ENCODE measurements at places on chromosomes 12 and 14.
A peak's percentile ranks its signal among the peaks of the same experiment; 100 is the strongest.

GRCh38 chr12:13788626-13789025 lies 192.8 kb downstream of the GRIN2B start:
- no peak for DNase-seq

GRCh38 chr14:32331206-32331605 lies 2.1 kb downstream of the AKAP6 start:
- DNase-seq, result no peak

GRCh38 chr12:103917873-103918272 lies 12.3 kb upstream of the HSP90B1 start:
- no peak for DNase-seq

GRCh38 chr14:95503365-95504134 lies 12.9 kb downstream of the SYNE3 start:
- no peak for DNase-seq

DNA sequence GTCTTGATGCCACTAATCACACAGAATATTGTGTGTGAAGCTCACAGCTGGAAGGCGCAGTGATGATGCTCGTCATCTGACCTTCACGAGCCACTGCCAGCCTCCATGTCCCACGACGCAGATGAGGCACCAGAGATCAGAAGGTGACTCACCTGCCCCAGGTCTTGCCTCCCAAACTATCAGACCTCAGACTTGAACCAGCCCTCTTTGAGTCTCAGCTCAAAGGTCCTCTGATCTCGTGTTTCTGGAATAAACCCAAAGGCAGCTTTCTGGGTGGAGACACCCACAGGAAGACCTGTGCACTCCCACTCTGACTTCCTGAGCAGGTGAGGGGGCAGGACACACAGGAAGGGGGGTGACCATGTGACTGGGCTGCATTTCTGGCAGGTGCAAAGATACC lies 19.6 kb upstream of the CHGA start:
- no peak for DNase-seq

- DNase-seq, result no peak
These were observed 236.0 kb downstream of the BCL11B start for GRCh38 chr14:99035712-99036610.

DNA sequence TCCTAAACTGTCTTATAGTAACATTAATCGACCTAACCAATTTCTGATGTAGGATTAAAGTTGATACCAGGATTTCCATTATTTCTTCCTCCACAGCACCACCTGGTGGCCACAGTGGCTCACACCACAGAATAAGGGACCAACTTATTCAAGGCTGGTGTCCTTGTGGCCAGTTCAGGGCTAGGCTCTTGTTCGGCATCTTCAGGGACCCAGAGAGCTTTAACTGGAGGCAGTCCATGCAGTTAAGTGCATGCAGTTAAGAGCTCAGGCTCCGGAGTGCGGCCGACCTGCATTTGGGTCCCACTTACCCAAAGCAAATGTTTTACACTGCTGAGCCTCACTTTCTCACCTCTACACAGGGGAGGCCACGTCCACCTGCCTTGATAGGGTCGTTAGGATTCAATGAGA lies 42.0 kb upstream of the GPR68 start:
- peak; percentile 87 for DNase-seq

- DNase-seq, result no peak
These were observed 160.8 kb upstream of the FAR2 start for GRCh38 chr12:28988325-28988704.

- DNase-seq, result no peak
These were observed 181.1 kb upstream of the STXBP6 start for GRCh38 chr14:25231004-25231403.

DNA sequence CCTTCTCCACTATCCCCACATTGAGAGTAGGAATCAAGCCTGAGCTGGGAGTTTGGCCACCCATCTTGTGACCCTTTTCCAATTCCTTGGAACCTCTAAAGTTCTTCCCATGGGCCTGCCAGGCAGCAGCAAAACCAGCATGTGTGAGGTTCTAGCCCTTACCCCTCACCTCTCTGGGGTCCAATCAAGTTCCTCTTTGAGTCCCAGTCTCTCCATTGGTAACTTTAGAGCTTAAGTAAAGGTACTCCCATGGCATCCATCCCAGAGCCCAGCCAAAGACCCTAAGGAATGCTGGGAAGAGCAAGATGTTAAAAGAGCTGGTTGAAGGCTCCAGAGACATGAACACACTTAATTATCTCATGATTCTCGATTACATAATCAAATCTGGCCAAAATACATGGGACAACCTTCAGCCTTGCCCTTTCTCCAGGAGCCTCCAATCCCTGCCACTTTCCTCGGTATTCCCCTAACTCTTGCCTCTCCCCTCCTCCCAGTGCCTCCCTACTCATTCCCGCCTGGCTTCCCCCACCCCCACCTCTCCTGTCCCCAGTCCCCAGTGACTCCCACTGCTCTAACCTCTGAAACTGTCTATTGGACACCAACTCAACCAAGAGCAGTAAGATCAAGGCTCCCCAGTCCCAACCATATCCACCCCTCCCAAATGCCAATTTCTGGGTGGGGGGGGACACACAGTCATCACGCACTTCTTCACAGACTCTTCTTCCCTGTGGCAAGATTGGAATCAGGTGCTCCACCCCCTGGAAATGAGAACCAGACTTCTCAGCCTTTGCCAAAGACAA lies 4.8 kb upstream of the TNS2 start:
- no peak for DNase-seq

DNA sequence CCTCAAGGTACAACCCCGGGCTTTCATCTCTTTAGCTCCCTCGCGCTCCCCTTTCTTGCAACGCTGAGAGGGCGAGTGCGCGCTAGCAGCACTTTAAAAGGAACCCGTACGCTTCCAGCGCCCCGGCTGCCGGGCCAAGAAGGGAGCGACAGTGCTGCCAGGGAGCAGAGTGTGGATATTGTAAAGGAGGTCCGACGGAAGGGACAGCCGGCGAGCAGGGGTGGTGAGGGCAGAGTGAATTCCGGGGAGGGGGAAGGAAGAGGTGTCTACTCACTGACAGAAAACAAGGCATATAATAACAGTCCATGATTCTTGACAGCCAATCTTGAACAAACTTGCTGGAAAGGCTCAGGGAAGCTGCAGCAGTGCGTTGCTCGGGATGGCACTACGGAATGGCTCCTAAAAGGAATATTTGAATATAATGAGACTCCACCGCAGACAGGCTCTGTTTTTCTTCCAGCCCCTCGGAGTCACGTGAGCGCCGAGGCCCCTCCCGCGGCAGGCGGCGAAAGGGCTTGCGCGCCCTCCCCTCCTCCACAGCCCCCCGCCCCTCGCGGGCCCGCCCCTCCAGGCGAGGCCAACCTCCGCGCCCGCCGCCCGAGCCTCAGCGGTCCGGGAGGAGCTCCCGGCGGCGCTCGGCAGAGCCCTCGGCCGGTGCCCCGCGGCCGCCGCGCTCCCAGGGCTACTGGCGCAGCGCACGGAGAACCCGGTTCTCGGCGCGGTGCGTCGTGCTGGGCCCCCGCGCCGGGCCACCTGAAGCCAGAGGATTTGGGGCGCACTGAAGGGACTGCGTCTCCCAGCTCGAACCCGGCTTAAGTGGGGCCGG lies 3.4 kb downstream of the BMP4 start:
- no peak for DNase-seq

GRCh38 chr12:3084742-3085141 lies 7.6 kb downstream of the TSPAN9 start:
- DNase-seq, result no peak

- DNase-seq, result no peak
These were observed 9.0 kb downstream of the MLXIP start for GRCh38 chr12:122087431-122088178.

DNA sequence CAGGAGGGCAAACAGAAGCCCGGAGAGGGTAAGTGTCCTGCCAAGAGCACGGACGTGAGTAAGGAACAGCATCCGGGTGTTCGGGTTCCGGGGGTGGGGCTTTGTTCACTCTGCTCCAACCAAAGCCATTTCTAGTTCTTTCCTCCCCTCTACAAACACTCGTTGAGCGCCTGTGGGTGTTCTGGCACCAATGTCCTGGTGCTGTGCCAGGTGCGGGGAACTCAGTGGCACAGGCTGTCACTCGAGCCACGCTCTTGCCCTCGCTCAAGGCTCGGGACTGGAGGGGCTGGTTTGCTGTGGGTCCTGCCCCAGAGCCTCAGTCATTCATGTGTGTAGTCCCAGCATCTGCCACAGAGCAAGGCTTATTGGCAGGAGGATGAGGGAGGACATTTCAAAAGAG lies 157.5 kb downstream of the CALM1 start:
- DNase-seq, result no peak

DNA sequence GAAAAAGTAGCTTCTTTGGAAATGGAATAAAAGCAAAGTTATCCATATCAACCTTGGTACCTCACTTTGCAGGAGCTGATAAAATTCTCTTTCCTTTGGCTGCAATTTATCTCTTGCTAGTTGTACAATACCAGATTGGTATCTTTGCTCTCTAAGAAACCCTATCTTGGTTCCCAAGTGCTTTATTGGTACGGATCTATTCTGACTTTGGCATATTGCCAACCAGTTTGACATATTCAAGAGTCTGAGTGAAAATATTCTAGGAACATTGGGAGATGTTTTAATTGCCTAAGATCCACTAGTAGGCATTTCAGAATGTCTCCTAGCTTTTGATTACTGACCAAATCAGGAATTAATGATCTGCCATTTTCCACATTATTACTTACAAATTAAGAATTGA lies 167.2 kb upstream of the ATP2B1 start:
- DNase-seq, result no peak

- DNase-seq, result no peak
These were observed 117.5 kb downstream of the ANO2 start for GRCh38 chr12:5827591-5827990.

DNA sequence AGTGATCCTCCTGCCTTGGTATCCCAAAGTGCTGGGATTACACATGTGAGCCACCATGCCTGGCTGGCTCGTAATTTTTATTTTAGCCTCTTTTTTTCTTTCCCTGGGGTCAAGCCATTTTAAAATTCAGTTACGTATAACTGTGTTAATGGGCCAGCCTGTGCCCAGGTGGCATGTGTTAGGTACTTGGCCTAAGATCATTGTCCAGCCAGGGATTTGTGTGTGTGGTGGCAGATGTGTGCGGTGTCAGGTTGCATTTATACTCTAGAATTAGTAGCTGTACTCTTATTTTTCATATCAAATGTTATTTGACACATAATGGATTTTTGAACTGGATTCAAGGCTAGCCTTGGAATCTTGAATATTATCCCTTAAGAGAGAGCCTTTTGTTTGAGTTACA lies 69.3 kb downstream of the FBXO34 start:
- DNase-seq, result no peak

- DNase-seq, result no peak
These were observed 32.6 kb downstream of the ARMH4 start for GRCh38 chr14:58119381-58119780.

GRCh38 chr12:53514628-53515290 lies 7.5 kb upstream of the NPFF start:
- DNase-seq, result no peak

DNA sequence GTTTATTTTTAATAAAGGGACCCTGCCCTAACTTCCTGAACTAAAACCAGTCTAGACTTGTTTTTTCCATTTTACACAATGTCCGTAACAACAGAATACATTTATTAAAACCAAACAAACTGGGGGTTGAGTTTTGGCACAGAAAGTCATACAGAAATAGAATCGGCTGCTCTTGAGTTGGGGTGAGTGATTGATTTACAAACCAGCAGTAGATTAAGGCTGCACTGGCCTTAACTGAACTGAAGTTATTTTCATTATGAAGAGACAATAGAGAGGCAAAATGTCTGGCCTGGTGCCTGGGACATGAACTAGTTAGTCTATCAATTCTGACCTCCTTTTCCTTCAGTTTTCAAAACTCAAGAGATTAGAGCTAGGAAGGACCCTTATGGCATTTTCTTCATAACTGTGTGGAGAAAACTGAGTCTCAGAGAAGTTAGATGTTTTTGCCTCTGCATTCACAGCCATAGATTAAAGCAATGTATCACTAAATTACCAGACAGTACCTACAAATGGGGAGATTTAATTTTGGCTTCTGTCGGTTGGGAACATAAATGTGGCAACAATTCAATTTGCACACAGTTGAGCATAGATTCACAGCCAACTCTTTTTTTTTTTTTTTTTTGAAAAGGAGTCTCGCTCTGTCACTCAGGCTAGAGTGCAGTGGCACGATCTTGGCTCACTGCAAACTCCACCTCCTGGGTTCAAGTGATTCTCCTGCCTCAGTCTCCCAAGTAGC lies 19.8 kb upstream of the MGP start:
- DNase-seq, result no peak

- no peak for DNase-seq
These were observed 114.9 kb downstream of the TMEM121 start for GRCh38 chr14:105641075-105641937.

DNA sequence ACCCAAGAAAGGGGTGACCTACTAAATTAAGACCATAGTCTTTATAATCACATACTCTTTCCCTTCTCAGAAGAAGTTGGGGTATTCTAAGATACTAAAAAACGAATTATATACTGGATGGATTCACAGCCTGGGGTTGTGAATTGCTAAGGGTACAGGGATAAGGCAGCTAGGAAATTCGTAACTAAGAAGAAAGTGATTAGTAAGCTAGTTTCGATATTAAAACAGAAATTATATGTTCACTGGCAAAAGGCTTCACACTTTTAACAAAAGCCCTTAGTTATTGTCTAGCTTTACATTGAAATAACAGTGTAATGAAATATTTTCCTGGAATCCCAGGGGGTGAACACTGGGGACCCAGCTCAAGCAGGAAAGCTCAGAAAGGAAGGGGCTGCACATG lies 35.5 kb upstream of the DYRK2 start:
- no peak for DNase-seq

GRCh38 chr12:91959220-91959619 lies 186.4 kb downstream of the BTG1 start:
- DNase-seq, result no peak

GRCh38 chr14:56276108-56276507 lies 157.9 kb downstream of the PELI2 start:
- no peak for DNase-seq

DNA sequence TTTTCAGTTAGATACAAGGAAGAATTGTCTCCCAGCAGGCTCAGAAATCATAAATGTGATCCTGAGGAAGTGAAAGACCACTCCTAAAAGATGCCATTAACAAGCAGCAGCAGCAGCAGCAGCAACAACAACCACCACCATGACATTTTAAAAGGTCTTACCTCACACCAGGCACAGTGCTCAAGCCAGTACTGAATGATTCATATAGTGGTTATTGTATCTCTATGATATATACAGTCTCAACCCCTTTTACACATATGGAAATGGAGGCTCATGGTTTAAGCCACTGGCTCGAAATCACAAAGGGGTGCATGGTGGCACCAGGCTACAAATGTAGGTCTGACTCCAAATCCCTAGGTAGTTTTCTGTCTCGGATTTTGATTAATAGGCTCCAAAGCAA lies 126.9 kb downstream of the KTN1 start:
- DNase-seq, result no peak

GRCh38 chr12:49536526-49537071 lies 2.2 kb upstream of the KCNH3 start:
- no peak for DNase-seq

DNA sequence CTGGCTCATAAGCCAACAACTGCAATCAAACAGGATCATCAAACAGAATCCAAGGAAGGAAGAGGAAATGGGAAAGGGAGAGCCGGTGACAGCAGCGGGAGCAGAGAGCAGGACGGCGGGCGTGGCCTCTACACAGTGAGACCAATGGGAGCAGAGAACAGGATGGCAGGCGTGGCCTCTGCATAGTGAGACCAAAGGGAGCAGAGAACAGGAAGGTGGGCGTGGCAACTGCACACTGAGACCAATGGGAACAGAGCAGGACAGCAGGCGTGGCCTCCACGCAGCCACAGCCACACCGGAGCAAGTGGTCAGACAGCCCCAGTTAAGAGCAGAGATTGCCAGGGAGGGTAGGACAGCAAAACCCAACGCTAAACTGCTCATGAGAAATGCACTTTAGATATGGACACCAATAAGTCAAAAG lies 16.4 kb downstream of the LRCOL1 start:
- DNase-seq, result no peak

GRCh38 chr12:110585231-110585799 lies 2.2 kb upstream of the PPTC7 start:
- DNase-seq, result no peak

All from activated T-cell treated with anti-CD3 and anti-CD28 coated beads for 1 hour (primary cell).